Coronary artery (tissue), 2 donors: ENCODE measurements at places on chromosomes 12 and 14.

GRCh38 chr14:101903111-101903561 is 61.2 kb upstream of the DYNC1H1 start:
- peak; percentile 59 for DNase-seq

- no peak for DNase-seq
These were observed 6.8 kb upstream of the GDF11 start for GRCh38 chr12:55736076-55736475.

DNA sequence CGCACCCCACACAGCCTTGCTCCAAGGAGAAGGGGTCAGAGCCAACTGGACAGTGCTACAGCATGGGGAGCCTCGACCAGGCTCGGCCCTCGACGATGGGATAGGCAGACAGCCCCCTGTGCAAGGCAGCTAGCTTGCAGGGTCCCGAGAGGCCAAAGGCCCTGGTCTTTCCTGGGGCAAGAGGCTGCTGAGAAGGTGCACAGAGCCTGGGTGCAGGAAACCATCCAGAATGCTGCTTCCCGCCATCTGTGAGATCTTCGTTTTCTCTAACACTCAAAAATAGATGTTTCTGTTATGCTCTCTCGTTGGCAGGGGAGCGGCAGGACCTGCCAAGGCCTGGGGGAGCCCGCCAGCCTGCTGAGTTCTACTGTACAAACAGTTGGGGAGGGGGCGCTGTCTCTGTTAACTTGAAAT is 168.0 kb upstream of the RTL1 start:
- peak; percentile 35 for DNase-seq

GRCh38 chr14:105155681-105156413 is 12.7 kb downstream of the JAG2 start:
- no peak for DNase-seq

- no peak for DNase-seq
These were observed 12.5 kb downstream of the TIMM9 start for GRCh38 chr14:58414845-58415244.

DNA sequence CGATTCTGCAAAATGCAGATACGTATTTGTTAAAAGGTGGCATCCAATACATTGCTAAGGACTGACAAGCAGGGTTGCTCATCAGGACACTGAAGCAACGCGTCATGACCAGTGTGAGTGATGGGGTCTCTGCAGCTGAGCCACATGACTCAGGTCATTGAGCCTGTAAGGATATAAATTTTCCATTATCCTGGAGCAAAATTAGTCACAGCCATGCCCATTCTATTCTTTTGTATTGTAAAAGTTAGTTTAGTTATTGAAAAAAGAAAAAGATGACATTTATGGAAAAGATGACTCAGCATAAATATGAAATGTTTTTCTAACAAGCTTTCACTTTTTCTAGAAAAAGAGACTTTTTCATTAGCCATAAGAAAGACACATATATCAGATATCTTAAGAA is 268.0 kb upstream of the TMEM132C start:
- no peak for DNase-seq

DNA sequence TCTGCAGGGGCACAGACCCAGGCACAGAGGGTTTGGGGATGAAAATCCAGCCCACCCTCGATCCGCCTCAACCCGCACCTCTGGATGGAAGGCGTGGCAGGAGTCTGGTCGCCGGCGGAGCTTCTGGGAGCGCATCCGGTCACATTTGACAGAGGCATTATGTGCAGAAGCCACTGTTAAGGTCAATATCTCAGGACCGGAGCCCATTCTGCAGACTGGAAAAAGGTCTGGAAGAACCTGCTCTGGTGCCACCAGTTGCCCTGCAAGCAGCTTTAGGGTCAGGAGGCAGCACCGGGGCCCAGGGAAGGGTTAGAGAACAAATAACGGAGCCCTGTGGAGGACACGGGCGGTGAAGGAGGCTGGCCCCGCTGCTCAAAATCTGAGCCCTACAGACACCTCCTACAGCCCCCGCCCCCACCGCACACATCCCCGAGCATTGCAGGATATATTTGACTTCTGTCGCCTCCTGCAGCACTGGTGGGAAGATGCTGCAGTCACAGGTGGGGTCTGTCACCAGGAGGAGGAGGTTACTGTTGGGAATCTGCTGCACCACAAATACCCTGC is 25.1 kb upstream of the LRTM2 start:
- DNase-seq: peak; percentile 68

GRCh38 chr12:57724936-57725740 is 13.4 kb downstream of the AGAP2 start:
- DNase-seq: no peak

DNA sequence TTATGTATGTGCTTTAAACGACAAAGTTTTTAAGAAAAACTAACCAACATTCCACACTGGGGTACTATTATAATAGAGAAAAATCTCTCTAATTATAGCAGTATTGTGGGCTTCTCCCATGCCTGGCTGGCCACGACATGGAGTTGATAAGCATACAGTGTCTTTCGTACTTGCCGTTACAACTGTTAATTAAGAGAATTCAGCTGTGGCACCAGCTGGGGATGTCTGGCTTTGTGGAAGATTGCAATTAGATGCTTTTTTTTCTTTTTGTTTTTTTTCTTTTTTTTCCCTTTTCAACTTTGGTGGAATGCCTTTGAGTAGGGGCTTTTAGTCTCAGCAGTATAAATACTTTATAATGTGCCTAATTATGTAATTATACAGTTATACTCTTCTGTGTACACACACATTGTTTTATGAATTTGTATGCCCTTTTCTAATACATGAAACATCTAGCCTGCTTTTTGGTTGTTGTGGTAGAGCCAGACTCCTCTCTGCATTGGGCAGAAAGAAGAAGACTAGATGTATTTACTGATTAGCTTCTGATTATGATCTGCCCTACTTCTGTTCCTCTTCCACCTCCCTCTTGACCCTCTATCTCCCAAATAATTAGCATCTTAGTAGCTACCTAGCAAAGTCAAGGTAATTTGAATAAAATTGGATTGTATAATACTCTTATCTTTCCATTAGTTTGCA is 76.4 kb downstream of the SUSD6 start:
- DNase-seq: no peak
